ENCODE measurements at places on chromosomes 6 and 20.

DNA sequence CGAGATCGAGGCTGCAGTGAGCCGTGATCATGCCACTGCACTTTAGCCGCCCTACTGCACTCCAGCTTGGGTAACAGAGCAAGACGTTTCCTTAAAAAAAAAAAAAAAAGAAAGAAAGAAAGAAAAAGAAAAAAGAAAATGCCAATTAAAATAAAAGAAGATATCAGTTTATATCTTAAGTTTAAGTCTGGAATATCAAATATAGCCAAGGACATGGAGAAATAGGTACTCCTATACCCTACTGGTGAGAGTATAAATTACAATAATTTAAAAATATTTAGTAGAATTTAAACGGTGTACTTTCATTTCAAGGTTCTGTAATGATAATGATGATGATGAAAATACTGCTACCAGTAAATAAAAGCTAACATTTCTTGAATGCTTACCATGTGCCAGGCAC, 3.8 kb upstream of the TRIM31 start:
- no peak for DNase-seq

- DNase-seq = no peak
Measured at GRCh38 chr6:46684771-46685170, 2.9 kb upstream of the TDRD6 start.

- no peak for DNase-seq
Measured at GRCh38 chr20:25356271-25356933, 34.2 kb downstream of the ABHD12 start.

GRCh38 chr6:120202878-120203277, 853.3 kb upstream of the MAN1A1 start:
- DNase-seq = no peak

GRCh38 chr6:113651120-113651519, 206.0 kb upstream of the MARCKS start:
- no peak for DNase-seq

DNA sequence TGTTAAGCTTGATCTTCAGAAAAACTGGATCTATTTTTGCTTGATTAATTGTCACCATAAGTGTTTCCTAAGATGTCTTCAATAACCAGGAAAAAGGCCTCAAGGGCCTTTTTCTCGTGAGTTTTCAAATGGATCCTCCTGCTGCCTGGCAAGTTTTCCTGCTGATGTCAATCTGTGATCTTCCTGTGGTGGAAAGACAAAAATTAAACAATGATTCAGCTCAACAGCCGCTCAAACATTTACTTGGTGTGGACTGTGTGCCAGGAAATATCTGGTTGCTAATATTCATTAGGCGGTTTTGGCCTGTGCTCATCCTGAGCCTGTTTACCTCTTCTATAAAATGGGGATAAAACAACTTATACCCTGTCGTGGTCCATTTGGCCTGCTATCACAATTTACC, 35.4 kb upstream of the SSTR4 start:
- no peak for DNase-seq

- no peak for DNase-seq
Measured at GRCh38 chr6:21079468-21080048, 514.0 kb upstream of the SOX4 start.

DNA sequence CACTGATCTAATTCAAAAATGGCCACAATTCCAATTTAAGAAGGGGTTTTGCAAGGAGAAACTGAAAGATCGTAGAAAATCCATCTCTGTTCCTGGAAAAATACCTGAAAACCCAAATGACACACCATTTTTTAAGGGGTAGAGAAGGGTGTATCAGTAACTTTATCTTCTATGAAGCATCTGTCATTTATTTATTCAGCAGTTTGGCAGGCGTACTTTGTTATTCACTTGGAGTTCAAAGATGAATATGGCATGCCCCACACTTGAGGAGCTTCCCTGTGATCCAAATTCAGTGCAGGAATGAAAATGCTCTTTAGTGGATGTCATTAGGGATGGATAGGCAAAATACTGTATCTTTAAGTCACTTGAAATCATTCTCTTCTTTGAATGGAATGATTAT, 7.2 kb downstream of the HINT3 start:
- DNase-seq = no peak

All from inflammatory macrophage treated with lipopolysaccharide for 1 hour (primary cell).